ENCODE measurements at places on chromosomes 3 and 15.

DNA sequence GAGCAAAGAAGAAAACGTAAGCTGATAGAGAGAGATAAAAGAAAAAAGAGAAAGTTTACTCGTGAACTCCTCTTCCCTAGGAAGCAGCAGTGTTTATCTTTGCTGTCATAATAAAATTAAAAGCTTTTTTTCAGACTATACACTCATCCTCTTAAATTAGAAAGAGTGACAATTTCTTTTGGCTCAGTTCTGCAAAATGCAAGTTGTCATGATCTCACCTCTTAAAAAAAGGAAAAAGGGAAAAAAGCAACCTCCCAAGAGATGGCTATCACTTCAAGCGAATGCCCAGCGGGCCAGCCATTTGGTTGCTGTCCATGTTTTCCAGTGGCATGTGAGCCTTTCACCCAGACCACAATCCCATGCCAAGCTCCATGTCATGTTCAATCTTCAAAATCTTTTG, 7.0 kb upstream of the THBS1 start:
- no peak for DNase-seq

DNA sequence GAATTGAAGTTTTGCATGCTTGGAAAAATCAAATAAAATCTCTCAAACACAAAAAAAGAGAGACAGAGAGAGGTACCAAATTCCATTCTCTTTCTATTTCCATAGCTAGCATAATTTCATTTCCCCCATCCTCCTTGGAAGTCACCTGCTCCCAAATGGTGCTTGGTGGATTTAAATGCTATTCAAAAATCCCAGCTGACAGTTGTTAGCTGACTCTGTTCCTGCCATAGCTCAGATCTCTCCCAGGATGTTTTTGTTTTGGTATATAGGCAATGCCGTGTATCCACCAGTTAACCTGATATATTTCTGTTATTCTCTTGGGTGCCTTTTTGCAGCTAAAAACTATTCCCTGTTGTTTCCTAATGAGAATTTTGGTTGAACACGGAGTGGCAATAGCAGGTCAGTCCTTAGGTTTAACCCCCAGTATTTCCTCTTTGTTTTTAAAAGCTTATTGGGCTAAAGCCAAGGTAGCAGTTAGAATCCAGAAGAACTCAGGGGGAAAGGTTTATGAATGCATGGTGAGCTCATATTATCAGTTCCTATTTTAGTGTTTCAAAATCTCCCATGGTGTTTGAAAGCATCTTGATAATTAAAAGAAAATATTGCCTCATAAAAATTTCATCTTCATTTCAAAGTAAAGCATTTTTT, 240.0 kb upstream of the GBE1 start:
- no peak for DNase-seq

DNA sequence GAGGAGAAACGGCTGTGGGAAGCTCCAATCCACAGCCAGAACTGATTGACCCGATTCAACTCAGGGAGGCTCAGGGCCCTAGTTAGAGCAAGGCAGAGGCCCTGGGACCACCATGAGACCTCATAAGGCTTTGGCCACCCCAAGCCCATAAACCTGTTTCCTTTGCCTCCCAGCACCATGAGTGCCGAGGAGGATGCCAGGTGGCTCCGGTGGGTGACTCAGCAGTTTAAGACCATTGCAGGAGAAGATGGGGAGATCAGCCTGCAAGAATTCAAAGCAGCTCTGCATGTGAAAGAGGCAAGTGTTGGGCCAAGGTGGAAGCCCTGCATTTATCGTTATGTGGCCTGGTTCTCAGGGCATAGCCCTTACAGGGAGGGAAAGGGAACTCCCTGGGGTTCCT, 11.9 kb downstream of the NOX5 start:
- no peak for DNase-seq

DNA sequence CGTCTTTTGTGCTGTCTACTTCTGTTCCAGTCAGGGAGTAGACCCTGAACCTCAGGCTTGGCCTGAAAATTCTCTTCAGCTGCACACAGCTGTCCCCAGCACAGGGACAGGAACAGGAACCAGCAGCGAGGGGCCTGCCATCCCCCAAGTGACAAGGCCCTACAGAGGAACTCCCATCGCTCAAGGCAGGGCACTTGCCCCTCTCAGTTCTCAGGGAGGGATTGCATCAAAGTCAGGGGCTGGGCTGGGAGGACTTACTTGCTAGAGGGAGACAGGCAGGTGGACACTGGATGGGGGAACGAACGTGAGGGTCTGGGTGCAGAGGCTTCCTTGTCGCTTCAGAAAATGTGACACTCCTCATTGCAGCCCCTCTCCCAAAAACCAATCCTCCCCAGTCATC, 163.6 kb downstream of the CHSY1 start:
- DNase-seq: no peak

- DNase-seq: no peak
Observed at GRCh38 chr3:9251055-9251786, 1.8 kb upstream of the SRGAP3 start.

DNA sequence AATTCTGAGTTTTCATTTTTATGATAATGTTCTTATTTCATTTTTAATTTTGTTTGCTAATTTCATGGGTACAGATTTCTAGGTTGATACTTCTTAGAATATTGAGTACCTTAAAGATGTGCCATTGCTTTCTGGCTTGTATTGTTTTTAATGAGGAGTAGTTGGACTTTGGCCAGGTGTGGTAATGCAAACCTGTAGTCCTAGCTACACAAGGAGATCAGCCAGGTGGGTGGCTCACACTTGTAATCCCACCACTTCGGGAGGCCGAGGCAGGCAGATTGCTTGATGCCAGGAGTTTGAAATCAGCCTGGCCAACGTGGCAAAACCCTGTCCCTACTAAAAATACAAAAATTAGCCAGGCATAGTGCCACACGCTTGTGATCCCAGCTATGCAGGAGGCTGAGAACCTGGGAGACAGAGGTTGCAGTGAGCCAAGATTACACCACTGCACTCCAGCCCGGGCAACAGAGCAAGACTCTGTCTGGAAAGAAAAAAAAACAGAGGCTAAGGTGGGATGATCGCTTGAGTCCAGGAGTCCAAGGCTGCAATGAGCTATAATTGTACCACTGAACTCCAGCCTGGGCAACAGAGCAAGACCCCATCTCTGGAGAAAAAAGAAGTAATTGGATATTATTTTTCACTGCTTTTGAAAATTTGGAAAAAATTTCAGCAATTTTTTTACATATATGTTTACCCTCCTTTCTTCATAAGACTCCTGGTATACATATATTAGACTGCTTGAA, 198.0 kb downstream of the ALCAM start:
- no peak for DNase-seq

DNA sequence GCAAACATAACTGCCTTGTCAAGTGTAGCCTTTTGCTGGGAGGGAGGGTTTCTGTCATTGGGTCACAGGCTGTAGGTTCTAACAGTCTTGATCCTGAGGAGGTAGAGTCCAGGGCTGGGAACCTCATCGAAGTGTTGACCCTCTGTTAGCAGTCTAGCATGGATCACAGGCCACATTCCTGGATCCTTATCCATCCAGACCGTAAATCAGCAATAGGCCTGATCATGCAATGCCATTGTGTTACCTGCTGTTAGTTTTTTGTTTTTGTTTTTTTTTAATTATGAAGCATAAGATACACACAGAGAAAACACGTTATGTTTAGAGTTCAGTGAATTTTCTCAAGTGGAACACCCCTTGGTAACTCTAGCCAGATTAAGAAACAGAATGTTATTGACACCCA, 282.0 kb upstream of the TPM1 start:
- no peak for DNase-seq

- DNase-seq: no peak
Observed at GRCh38 chr15:92614301-92614700, 41.3 kb downstream of the FAM174B start.

DNA sequence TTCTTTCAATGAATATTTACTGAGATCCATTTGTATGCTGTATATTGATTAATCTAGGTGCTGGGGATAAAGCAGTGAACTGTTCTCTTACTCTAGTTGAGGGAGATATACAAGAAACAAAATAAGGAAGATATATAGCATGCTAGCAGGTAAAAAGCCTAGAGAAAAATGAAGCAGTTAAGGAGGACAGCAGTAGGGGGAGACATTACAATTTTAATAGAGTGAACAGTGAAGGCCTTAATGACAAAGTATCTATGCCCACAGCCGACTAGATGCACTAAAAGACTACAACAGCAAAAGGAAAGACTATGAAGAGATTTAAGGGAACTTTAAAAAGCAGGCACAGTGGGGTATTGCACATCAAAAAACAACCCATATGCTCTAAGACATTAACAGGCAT, 81.4 kb downstream of the XRN1 start:
- no peak for DNase-seq

DNA sequence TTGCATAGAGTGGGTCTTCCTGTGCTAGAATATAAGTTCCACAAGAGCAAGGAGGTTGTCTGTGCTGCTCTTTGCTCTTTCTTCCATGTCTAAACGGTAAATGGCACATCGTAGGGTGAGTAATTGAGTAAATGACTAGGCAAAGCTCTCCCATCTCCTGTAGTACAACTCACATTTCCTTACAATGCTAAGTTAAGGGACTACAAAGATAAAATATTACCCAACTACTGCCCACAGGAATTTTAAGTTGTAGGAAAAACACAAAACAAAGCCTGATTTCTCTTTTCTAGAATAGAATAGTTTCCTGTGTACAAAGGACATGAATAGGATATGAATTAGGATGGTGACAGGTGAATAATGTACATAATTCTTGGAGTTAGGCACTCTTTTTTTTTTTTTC, 19.9 kb upstream of the LRIG1 start:
- no peak for DNase-seq

- DNase-seq: no peak
Observed at GRCh38 chr3:119653876-119654275, 6.5 kb downstream of the POPDC2 start.

DNA sequence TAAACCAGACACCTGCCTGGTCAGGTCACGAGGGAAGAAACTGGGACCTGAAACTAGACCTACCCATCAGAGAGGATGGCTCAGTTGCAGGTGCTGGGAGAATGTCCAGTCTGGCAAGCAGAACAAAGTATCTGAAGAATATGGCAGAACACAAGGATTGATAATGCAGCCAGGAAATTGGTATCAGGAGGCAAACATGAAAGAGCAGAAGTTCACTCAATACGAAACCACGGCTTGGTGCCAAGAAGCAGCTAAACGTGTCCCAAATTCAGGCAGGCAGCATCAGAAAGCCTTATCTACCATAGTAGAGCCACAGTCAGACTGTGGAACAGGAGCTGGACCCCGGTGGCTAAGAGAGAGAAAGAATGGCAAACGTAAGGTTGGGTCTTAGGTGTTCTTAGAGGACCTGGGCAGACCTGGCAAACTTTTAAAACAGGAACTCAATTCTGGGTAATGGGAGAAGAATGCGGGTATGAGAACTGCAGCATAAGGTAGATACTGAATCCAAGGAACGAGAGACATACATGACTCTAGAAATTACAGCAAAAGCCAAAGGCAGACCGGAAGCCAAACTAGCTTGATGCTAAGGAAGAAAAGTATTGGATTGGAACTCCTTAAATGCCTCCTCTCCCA, 169.0 kb upstream of the NECTIN3 start:
- DNase-seq: no peak

GRCh38 chr3:25783661-25784512, 644 bp upstream of the NGLY1 start:
- DNase-seq: no peak

- no peak for DNase-seq
Observed at GRCh38 chr15:31079519-31079918, 22.0 kb downstream of the TRPM1 start.

- DNase-seq: no peak
Observed at GRCh38 chr15:39054128-39054732, 489.6 kb upstream of the RASGRP1 start.

DNA sequence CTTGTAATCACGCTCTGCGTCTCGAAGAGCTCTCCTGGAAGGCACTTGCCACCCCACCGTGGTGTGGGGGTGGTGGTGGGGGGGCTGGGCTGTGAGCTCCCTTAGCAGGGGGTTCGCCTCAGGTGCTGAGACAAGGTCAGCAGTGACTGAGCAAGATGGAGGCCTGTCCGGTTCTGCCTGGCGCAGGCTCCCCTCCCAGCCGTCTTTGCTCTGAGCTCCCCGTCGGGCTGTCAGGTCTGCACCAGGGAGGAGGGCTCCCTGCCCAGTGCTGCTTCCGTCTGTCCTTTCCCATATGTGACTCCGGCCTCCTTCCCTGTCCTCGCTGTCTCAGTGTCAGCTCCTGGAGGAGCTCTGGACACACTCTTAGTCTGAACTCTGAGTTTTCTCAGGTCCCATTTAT, 80.0 kb downstream of the PLXNA1 start:
- DNase-seq: no peak

- no peak for DNase-seq
Observed at GRCh38 chr15:48451736-48452135, 120.5 kb downstream of the DUT start.

GRCh38 chr3:107063351-107063750, 313.9 kb upstream of the CCDC54 start:
- DNase-seq: no peak

- DNase-seq: no peak
Observed at GRCh38 chr3:126488185-126488584, 12.5 kb upstream of the ZXDC start.

- DNase-seq: no peak
Observed at GRCh38 chr15:53108319-53108718, 318.2 kb upstream of the ONECUT1 start.

- no peak for DNase-seq
Observed at GRCh38 chr3:35679409-35680080, 40.2 kb downstream of the ARPP21 start.

DNA sequence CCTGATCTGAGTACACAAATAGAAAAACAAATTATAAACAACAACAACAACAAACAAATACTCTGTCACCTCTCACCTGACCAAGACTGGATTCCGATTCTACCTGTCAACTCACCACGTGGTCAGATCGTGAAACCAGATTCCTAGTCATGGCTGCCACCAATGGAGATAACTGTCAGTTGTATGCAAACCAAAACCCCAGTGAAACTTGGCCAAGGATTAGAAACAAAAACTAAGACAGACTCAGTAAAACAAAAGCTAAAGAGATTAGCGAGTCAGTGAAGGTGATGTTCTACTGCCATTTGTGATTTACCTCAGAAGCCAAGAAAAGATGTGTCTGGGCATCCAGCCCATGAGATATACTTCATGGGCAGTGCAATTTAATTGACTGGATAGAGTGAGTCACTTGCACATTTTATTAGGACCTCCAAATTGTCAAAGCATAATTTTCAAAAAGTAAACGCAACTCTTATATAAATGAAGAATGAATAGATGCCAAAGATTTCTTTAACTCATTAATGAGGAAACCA, 31.1 kb downstream of the PHLDB2 start:
- DNase-seq: no peak

- no peak for DNase-seq
Observed at GRCh38 chr3:5197022-5197421, 9.5 kb downstream of the EDEM1 start.

DNA sequence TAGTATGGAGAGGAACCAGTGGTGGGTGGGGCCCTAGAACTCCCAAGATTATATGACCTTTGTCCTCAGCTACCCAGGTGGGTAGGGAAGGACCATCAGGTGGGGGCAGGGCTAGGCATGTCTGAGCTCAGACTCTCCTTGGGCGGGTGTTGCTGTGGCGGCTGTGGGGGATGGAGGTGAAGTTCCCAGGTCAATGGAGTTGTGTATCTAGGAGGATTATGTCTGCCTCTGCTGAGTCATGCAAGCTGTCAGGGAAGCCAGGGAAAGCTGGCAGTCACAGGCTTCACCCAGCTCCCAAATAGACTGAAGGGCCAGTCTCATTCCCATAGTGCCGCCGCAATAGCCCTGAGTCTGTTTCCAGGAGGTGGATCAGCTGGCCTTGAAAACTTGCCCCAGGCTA, 139.7 kb upstream of the CFAP20DC start:
- DNase-seq: peak; percentile 61

Measured in retinal pigment epithelial cell (primary cell).